SHP77 treated with DMSO at 0.1 percent for 48 hours (cell line): ENCODE measurements at places on chromosomes 3 and 15.

- no peak for DNase-seq
Measured at GRCh38 chr15:57671636-57672035, 34.9 kb upstream of the POLR2M start.

- no peak for DNase-seq
Measured at GRCh38 chr15:55327387-55327786, 8.4 kb downstream of the PIGB start.

GRCh38 chr3:87191641-87192040, 35.5 kb upstream of the CHMP2B start:
- no peak for DNase-seq

GRCh38 chr3:5294356-5294755, 106.8 kb downstream of the EDEM1 start:
- DNase-seq: no peak

GRCh38 chr15:85312486-85312885, 67.9 kb upstream of the AKAP13 start:
- no peak for DNase-seq

DNA sequence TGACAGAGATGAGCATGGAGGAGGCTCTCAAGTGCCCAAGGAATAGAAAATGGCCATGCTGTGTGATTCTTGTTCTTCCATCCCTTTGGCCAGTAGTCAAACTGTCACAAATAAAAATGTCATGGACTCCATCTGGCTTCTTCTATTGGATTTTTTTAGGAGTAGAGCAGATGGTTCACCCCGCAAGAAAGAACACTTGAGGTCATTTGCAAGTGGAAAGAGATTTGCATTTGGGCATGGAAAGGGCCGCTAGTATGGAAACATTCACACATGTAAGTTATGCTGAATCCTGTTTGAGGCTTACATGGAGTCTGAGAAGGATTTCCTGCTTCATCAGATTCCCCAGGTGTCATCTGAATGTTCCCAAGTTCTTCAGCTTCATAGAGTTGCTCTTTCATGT, 53.1 kb upstream of the CFAP161 start:
- no peak for DNase-seq

DNA sequence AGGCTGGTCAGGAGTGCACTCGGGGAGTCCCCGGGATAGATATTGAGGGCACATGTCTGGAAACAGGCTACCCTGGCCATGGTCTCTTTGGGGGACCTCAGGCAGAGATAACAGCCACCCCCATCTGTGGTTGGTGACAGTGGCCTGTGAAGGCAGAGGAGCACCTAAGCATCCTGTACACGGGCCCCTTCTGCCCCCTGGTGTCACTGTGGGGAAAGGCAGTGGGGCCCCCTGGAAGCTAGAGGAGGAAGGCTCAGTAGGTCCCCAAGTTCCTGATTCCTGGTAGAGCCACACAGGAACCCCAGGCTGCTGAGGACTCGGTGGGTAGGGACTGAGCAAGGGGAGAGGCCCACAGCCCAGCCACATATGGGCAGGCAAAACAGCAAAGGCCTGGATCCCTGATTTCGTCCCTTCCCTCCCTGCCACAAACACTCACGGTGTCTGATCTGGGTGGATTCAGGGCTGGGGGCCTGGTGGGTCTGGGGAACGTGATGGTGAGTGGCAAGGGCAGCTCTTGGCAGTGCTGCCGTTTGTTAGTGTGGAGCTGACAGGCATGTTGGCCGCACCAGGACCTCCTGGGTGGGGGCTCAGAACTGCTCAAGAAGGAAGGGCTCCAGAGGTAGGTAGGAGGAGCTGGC, 14.1 kb upstream of the CXCR6 start:
- DNase-seq: no peak

- DNase-seq: no peak
Measured at GRCh38 chr15:96273317-96274086, 57.0 kb upstream of the NR2F2 start.

DNA sequence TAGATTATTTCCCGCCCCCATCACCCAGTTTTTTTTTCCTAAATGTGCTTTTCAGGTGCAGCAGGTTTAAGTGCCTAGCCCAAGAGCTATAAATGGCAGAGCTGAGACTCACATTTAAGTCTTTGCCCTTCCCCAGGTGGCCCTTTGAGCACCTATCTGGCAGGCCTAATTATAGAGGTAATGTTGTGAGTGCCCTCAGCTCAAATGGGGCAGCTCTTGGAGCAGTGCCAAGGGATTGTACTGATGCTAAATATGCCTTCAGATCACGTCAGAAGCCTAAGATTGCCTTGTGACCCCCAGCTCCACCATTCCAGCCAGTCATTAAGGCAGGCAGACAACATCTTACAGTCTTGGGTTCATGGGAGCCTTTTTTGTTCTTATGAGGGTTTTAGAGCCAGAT, 159.5 kb downstream of the RPLP1 start:
- no peak for DNase-seq

DNA sequence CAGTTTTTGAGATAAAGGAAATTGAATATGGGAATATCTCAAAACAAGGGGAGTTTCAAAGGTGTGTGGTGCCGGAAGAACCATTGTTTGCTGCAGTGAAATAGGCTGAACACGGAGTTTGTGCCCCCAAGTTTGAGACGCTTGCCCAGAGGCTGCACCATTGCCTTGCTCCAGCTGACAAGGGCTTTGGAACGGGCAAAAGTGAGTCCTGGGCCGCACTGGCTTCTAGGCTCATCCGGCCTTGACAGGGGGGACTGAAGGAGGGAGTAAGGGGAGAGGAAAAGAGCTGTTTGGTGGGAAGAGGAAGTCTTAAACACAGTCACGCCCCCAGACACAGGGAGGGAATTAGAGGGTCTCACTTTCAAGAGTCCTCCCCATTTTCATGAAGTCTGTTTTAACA, 269.9 kb downstream of the FAM43A start:
- no peak for DNase-seq

DNA sequence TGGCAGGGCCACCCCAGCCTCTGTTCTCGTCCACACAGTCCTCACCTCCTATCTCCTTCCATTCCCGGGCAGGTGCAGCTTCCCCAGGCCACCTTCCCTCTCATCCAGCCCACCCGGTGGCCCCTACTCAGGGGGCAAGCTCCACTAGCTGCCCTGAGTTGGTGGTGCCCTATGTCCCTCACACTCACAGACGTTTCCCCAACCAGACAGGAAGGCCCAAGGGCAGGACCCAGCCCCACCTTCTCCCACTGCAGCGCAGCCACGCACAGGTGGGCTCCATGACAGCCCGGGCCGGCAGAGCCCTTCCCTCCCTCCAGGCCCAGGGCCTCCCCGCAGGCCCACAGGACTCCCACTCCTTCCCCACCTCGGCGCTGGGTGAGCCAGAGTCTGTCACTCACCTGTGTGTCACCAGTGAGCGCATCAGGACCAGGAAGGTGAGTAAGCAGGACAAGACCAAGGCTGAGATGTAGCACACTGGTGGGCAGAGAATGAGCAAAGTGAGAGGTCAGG, 11.1 kb downstream of the ISLR start:
- no peak for DNase-seq

DNA sequence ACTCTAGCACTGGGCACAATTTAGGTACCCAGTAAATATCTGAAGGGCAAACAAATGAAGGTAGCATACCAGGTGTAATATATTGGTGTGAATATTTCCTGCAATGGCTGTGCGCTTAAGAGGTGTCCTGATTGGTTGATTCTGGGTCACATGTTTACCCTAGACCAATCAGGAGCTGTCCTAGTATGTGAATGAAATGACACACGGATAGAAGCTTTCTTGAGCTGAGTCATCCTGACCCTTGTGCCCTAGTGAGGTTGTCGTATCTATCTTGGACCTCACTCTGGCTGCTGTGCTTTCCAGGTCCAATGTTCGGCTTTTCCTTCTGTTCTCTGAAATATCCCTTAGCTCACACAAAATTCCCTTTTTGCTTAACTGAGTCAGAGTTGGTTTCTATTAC, 58.1 kb upstream of the FOXP1 start:
- DNase-seq: no peak

DNA sequence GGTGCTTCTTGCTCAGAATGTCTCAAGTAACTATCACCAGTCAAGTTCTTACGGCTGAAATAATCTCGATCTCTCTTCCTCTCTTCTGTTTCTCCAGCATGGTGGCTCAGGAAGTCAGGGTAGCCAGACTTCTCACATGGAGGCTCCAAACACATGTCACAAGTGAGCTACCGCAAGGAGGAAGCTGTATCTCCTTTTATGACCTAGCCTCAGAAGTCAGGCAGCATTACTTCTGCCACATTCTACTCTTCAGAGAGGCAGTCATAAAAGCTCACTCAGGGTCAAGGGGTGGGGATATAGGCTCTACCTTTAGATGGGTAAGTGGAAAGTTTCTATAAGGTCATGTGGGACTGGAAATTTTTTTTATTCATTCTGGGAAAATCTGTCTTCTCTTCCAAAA, 86.6 kb upstream of the NEO1 start:
- no peak for DNase-seq

DNA sequence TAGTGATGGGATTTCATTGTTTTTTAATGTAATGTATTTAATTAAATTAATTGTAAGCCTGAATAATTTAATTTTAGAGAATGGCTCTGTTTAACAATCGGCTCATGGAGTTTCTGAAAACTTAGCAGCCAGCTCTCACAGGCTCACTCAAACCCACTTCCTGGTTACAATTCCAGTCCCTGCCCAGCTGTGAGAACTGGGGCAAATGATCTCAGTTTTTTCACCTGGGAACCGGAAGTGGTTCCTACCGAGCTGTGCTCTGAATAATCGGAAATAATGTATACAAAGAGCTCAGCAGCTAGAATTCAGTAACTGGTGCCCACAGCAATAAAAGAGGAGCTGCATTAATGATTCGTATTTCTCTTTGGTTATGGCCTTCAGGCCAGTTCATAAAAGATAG, 244.3 kb upstream of the MCTP2 start:
- DNase-seq: no peak

DNA sequence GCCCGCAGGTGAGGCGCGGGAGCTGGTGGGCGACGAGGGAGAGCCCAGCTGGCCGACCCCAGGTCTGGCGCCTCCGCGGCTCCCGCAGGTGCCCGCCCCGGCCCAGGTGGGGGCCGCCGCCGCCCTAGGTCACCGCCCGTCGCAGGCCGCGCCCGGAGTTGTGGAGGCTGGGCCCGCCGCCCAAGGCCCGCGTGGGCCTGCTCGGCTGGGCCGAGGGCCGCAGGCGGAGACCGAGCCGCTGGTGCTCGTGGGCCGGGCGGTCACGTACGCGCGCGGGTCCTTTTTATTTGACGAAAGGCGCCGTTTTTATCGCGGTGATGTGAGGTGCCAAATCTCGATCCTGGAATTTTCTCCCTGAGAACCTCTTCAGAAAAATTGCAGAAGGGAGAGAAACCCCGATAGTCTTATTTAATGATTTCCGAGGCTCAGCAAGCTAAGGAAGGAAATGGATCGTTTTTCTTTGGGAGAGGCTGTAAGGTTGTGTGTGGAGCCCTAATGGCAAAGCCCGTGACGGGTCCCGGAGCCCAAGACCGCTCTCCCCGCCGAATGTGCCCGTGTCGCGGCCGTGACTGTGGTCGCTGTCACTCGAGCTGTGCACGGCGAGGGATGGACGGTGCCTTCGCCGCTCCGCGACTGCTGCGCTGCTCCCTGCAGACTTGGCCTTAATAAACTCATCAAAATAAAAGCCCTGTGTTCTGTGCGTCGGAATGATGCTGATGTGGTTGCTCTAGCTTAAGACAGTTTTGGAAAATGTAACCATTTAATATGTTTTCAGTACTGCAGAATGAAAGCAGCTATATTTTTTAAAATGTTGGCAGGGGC, 612 bp downstream of the APPL1 start:
- DNase-seq: no peak
